Panc1 (cell line): ENCODE measurements at places on chromosomes 2 and 18. TPM values are rescaled to one million over a fixed set of nuclear protein-coding genes. Genes with fewer than 3 reads are reported as not detected.

DNA sequence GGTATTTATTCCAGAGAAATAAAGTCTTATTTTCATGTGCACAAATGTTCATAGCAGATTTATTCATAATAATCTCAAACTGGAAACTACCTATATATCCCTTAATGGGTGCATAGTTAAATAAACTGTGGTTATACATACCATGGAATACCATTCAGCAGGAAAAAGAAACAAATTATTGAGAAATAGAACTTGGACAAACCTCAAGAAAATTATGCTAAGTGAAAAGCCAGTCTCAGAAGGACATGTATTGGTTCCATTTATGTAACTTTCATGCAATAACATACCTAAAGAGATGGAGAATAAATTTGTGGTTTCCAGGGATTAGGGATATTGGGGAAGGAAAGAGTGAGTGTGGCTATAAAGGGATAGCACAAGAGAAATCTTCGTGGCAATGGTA lies 452.6 kb downstream of the SETBP1 start:
- no peaks in the 10 kb centered on the region for H3K4me1 ChIP-seq
- no peaks in the 10 kb centered on the region for H3K27me3 ChIP-seq
- H3K27ac ChIP-seq, result no peak overlapping the region
- no peaks in the 10 kb centered on the region for H3K36me3 ChIP-seq
- DNase-seq, result no peak
- no peak overlapping the region for H3K4me3 ChIP-seq

DNA sequence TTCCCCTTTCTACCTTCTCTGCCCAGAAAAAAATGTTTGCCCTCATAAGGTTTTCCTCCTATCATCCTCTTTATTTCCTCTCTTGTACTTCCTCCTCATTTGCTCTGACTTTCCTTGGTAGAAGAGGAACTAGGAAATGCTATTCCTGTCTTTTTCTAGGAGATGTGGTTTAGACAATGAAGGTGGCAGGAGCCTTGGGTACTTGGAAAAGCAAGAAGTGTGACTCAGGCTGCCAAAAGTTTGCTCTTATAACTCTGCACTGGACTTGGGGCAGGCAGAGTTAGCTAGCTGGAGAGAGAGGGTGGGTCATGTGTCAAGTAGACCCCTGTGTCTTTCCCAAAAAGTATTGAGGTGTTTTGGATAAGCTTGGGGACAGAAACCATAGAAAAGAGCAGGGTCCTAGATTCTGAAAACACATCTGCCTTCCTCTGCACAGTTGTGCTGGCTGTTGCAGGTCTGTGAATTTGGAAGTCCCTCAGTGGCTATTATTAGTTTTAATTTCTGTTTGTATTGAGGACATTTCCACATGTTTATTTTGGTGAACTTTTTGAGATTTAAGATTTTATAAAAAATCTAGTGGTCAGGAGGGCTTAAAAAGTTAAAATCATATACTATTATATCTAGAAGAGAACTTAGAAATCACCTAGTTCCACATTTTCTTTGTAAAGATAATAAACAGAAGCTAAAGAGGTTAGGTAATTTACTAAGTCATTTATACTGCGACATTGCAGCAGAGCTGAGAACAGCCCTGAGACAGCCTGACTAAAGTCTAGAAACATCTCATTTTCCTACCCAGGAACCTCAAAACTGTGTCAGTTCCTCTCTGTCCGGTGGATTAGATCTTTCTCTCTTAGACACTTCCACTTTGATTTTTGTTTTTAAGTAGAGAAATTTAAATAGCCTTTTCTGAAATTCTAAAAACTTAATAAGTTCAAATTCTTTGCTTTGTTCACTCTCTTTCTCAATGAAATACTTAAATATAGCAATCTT lies 16.0 kb downstream of the INSIG2 start:
- H3K36me3 ChIP-seq, result peaks cover 3% of the 10 kb centered on the region; the same call in 1 of the 2 replicates
- no peak overlapping the region for H3K27ac ChIP-seq
- DNase-seq, result no peak
- H3K4me1 ChIP-seq, result no peaks in the 10 kb centered on the region
- no peak overlapping the region for H3K4me3 ChIP-seq
- no peaks in the 10 kb centered on the region for H3K27me3 ChIP-seq

RALBP1 gene
- 70.0 TPM for total RNA-seq

DNA sequence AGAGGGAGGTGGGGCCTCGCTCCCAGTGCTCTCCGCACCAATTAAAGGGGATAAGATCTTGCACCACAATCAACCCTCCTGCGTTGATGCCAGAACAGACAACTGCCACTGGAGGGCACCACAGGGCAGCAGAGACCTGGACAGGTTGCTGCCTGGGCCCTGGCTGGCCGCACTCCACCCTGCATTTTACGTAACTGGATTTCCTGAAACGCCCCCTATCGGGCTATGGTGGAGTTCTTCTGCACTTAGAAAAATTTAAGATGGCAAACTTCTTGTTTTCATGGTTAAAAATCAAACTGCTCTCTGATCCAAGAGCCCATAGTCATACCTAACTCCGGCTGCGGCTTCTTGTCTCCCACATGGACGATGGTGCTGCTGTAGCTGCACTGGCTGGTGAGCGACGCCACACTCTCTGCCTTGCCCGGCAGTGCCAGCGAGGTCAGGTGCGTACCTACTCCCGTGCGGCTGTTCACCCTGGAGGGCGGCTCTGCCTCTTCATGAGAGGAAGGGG lies 16.8 kb upstream of the HES6 start:
- H3K27me3 ChIP-seq, result no peaks in the 10 kb centered on the region
- H3K4me3 ChIP-seq, result no peak overlapping the region
- DNase-seq, result peak; percentile 51
- H3K27ac ChIP-seq, result no peak overlapping the region
- no peaks in the 10 kb centered on the region for H3K4me1 ChIP-seq

CHRNA1 gene
- total RNA-seq, result not detected

DNA sequence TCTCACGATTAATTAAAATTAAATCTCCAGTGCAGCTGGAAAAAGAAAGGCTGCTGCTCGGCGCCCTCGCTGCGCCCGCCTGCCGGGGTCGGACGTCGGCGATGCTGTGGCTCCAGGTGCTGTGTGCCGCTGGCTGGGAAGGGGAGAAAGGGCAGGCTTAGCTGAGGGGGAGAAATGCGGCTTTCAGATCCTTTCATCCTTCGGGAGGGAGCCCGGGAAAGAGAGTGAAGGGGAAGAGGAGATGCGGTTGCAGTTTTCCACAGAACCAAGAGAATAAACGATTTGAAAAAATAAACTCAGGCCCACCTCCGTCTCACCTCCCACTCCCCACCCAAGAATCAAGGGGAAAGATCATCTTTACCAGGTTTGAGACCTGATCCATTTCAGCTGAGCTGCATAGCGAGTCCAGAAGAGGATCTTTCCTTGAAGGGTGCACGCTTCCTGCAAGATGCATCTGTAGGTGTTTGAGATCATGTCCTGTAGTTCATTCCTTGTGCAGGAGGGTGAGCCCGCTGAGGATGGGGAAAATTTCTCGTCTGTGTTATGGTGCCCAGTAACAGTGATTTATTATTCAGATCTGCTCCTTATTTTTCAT lies 495 bp downstream of the TMEM169 start:
- no peaks in the 10 kb centered on the region for H3K36me3 ChIP-seq
- no peaks in the 10 kb centered on the region for H3K27me3 ChIP-seq
- H3K27ac ChIP-seq, result peak overlapping the region; percentile 69
- no peak for DNase-seq
- peak overlapping the region; percentile 86 for H3K4me3 ChIP-seq

FEV gene
- total RNA-seq, result not detected

DNA sequence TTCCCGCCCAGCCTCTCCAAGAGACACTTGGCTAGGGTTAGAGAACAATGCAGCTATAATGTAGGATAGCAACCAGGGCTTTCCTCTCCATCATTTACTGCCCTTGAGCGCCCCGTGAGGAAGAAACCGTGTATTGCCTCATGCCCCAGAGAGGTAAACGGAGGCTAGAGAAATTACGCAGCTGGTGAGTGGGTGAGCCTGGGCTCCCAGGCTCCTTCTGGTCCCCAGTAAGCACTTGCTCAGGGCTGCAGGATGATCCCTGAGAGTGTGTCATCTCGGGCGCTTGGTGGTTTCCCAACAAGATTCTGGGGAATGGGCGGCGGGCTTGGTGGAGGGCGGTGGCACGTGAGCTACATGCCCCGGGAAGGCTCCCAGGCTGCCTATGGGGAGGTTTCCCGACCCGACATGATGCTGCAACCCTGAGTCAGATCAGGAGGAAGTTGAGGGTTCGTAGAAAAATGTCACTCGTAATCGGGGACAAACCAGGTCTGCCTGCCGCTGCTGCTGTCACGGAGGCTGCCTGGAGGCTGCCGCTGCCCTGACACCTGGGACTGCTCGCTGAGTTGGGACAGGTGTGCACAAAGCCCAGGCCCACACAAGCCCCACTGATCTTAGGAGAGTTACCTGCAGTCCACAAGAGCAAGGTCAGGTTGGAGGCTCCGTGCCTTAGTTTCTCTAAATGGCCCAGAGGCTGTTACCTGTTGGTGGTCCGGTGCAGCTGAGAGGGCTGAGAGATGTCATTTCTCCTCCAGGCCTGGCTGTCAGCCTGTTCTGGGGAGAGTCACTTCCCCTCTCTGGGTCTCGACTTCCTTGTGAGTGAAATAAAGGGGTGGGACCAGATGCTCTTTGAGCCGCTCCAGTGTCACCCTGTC lies at the start of gene GPR55:
Gene GPR55, minus strand, starts transcription at position 773 of the 872 bp plus-strand sequence. CDS start 14,280 bp downstream, outside the sequence.
- H3K27me3 ChIP-seq, result peaks cover 2% of the 10 kb centered on the region
- H3K4me1 ChIP-seq, result no peaks in the 10 kb centered on the region
- no peak for DNase-seq
- no peak within 1 kb of the TSS for H3K4me3 ChIP-seq

ANO7 gene
- total RNA-seq, result 6.9 TPM

- DNase-seq, result no peak
- no peaks in the 10 kb centered on the region for H3K4me1 ChIP-seq
- no peaks in the 10 kb centered on the region for H3K36me3 ChIP-seq
- no peaks in the 10 kb centered on the region for H3K27me3 ChIP-seq
- no peak overlapping the region for H3K27ac ChIP-seq
- H3K4me3 ChIP-seq, result peak overlapping the region; percentile 66
These were observed 775 bp downstream of the RNF125 start for GRCh38 chr18:32019251-32019948.

RIT2 gene
- total RNA-seq, result not detected

GRCh38 chr2:6866275-6866671 lies 566 bp upstream of the CMPK2 start:
- H3K27me3 ChIP-seq, result peaks cover 23% of the 10 kb centered on the region
- DNase-seq, result no peak
- no peaks in the 10 kb centered on the region for H3K36me3 ChIP-seq
- H3K27ac ChIP-seq, result no peak overlapping the region
- H3K4me3 ChIP-seq, result peak overlapping the region; percentile 55
- peaks cover 3% of the 10 kb centered on the region; the same call in 1 of the 2 replicates for H3K4me1 ChIP-seq

- DNase-seq, result no peak
- no peak overlapping the region for H3K27ac ChIP-seq
- H3K27me3 ChIP-seq, result no peaks in the 10 kb centered on the region
- H3K4me3 ChIP-seq, result no peak overlapping the region
- H3K4me1 ChIP-seq, result no peaks in the 10 kb centered on the region
- H3K36me3 ChIP-seq, result no peaks in the 10 kb centered on the region
These were observed 420.3 kb downstream of the SOCS6 start for GRCh38 chr18:70709144-70709543.

- no peaks in the 10 kb centered on the region for H3K4me1 ChIP-seq
- no peaks in the 10 kb centered on the region for H3K36me3 ChIP-seq
- no peak overlapping the region for H3K27ac ChIP-seq
- H3K27me3 ChIP-seq, result no peaks in the 10 kb centered on the region
These were observed 534.4 kb upstream of the SLC39A10 start for GRCh38 chr2:195122653-195123052.

LTBP1 gene
- 12.5 TPM for total RNA-seq

GRCh38 chr2:168571061-168571460 lies 115.0 kb downstream of the CERS6 start:
- H3K4me1 ChIP-seq, result no peaks in the 10 kb centered on the region
- no peak for DNase-seq
- no peaks in the 10 kb centered on the region for H3K27me3 ChIP-seq
- H3K27ac ChIP-seq, result no peak overlapping the region
- H3K36me3 ChIP-seq, result no peaks in the 10 kb centered on the region
- H3K4me3 ChIP-seq, result no peak overlapping the region

RAB12 gene
- total RNA-seq, result 35.7 TPM

- no peak for DNase-seq
- no peaks in the 10 kb centered on the region for H3K4me1 ChIP-seq
- peaks cover 9% of the 10 kb centered on the region; the same call in 1 of the 2 replicates for H3K27me3 ChIP-seq
- H3K36me3 ChIP-seq, result no peaks in the 10 kb centered on the region
- H3K4me3 ChIP-seq, result no peak overlapping the region
- H3K27ac ChIP-seq, result no peak overlapping the region
These were observed 43.9 kb downstream of the TNS1 start for GRCh38 chr2:217958884-217959225.

DNA sequence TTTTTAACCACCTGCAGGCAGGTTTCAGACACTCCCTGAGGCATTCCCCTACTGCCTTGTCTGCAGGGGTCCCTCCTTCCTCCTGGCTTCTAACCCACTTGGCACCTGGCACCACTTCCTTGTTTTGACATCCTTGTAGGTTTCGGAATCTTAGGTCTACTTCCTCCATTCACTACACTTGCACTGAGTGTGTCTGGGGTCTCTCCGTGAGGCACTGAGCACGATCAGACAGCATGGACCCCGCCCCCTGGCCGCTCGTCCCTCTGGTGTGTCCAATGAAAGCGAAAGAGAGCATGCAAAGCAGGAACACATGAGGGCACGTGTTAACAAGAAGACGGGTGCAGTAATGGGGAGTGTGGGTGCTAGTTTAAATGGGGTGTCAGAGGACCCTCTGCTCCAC lies 63.8 kb downstream of the HAUS1 start:
- peaks cover 7% of the 10 kb centered on the region; the same call in 1 of the 2 replicates for H3K4me1 ChIP-seq
- no peak for DNase-seq
- H3K36me3 ChIP-seq, result no peaks in the 10 kb centered on the region
- H3K27me3 ChIP-seq, result no peaks in the 10 kb centered on the region
- H3K4me3 ChIP-seq, result no peak overlapping the region

- no peaks in the 10 kb centered on the region for H3K36me3 ChIP-seq
- no peaks in the 10 kb centered on the region for H3K27me3 ChIP-seq
- H3K27ac ChIP-seq, result no peak overlapping the region
- DNase-seq, result no peak
- H3K4me1 ChIP-seq, result no peaks in the 10 kb centered on the region
- H3K4me3 ChIP-seq, result no peak overlapping the region
These were observed 141.6 kb upstream of the CYP26B1 start for GRCh38 chr2:72289283-72289682.

- no peak overlapping the region for H3K4me3 ChIP-seq
- peaks cover 27% of the 10 kb centered on the region for H3K4me1 ChIP-seq
- H3K36me3 ChIP-seq, result no peaks in the 10 kb centered on the region
- DNase-seq, result peak; percentile 75
These were observed 68.5 kb downstream of the FIGN start for GRCh38 chr2:163667064-163667887.

- no peaks in the 10 kb centered on the region for H3K4me1 ChIP-seq
- no peaks in the 10 kb centered on the region for H3K36me3 ChIP-seq
- H3K27me3 ChIP-seq, result no peaks in the 10 kb centered on the region
- H3K4me3 ChIP-seq, result no peak overlapping the region
- no peak for DNase-seq
These were observed 4.4 kb downstream of the ARHGAP25 start for GRCh38 chr2:68738906-68739594.

FAM98A gene
- total RNA-seq, result 39.2 TPM

ACSL3 gene
- total RNA-seq, result 85.2 TPM

- H3K4me3 ChIP-seq, result no peak overlapping the region
- no peaks in the 10 kb centered on the region for H3K36me3 ChIP-seq
- no peaks in the 10 kb centered on the region for H3K4me1 ChIP-seq
These were observed 216.1 kb downstream of the SH3RF3 start for GRCh38 chr2:109345091-109345490.

IL1F10 gene
- not detected for total RNA-seq
